ENCODE measurements at places on chromosomes 2 and 18. TPM values are rescaled to one million over a fixed set of nuclear protein-coding genes. Genes with fewer than 3 reads are reported as not detected.

MYO7B gene
- total RNA-seq, result under 0.01 TPM

GRCh38 chr2:52288596-52288995, 1256.7 kb upstream of the NRXN1 start:
- DNase-seq, result no peak

DNA sequence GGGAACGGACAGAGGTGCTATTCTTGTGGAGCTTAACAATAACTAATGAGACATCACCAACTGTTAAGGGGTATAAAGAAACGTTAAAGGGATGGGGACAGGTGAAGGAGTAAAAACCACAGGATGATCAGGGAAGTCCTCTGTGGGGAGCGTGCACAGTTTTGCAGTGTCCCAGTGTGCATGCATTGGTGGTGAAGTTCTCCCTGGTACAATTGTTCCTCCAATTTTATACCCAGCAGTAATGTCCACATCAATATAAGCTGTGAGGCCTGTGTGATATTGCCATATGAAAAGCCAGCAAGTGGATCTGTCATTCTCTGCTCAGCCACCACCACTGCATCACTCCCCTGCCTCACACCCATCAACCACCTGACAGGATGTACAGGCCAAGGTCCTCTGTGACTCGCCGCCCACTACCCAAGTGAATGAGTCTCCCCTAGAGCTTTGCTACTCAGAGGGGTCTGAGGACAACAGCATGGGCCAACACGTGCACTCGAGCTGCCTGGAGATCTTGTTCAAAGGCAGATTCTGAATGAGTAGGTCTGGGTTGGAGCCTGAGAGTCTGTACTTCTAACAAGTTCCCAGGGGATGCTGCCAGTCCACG, 4.6 kb downstream of the MLPH start:
- DNase-seq, result no peak

- no peak for DNase-seq
Measured at GRCh38 chr2:18123577-18123976, 245.1 kb downstream of the KCNS3 start.

- DNase-seq, result no peak
Measured at GRCh38 chr2:42248846-42249245, 79.7 kb downstream of the EML4 start.

DNA sequence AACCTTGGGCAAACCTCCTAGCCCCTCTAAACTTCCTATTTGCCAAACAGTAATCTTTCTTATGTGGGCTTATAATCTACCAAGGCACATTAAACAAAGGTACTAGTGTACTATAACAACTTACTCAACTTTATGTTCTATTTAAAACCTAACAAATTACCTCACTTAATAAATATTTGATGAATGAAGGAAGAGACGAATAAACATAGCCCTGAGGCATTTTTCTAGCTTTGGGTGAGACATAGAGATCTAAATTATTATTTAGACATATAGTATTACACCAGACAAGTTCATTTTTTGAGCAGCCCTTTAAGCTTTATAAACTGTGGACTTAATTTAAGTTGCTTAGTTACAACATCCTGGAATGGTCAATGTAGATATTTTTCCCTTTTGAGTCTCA, 104.6 kb downstream of the UNC80 start:
- no peak for DNase-seq

GRCh38 chr2:59935005-59935404, 618.4 kb downstream of the BCL11A start:
- DNase-seq, result no peak

KCNJ3 gene
- not detected for total RNA-seq

IL36B gene
- total RNA-seq, result not detected

RAB27B gene
- under 0.01 TPM for total RNA-seq

ERFE gene
- total RNA-seq, result under 0.01 TPM

GRCh38 chr2:159119652-159120257, 151.3 kb downstream of the TANC1 start:
- DNase-seq, result no peak

RGPD3 gene
- under 0.01 TPM for total RNA-seq

- DNase-seq, result no peak
Measured at GRCh38 chr2:140473851-140474250, 1657.0 kb downstream of the LRP1B start.

SPOPL gene
- total RNA-seq, result 9.2 TPM

GRCh38 chr2:203936535-203936934, at the start of gene ICOS:
Gene ICOS, plus strand, starts transcription at chr2:203936763. Its CDS starts 52 bp downstream, at chr2:203936815.
- DNase-seq, result no peak

SEPTIN10 gene
- total RNA-seq, result 63.9 TPM

DNA sequence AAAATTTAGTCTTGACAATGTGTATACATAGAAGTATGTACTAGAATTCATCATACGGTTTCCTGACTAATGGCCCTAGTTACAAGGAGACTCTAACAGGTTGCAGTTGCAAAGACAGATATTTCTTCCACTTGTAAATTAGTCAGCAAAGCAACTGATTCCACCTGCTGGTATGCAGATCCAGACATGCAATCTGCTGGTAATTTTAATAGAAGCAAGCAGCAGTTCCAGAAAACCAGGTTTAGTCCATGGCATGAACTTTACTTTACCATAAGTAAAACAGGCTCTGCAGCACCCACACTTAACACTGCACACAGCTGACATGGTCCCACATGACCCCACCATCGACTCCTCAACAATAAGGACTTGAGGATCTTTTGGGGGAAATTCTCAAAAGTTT, 110.9 kb upstream of the SP3 start:
- DNase-seq, result no peak

- DNase-seq, result no peak
Measured at GRCh38 chr2:109435901-109436598, 177.7 kb downstream of the SEPTIN10 start.

DNA sequence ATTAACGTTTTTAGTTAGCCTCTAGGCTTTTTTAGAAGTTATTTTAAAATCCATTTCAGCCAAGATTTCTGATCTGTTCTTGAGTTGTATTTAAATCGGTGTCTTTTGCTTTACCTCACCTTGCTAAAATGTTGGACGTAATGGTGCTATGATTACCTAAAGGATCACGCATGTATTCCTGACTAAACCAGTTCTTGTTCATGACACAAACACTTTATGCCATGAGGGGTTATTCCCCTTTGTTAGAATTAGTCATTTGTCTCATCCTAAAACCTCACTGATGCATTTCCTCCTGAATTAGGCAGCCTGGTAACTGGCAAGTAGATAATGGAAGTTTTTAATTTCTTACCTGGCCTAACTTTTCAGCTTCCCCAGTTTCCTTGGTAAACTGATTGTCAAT, 185.4 kb upstream of the TANK start:
- DNase-seq, result no peak

ACADL gene
- total RNA-seq, result not detected

GRCh38 chr2:26884486-26884885, 36.6 kb downstream of the DPYSL5 start:
- DNase-seq, result no peak

DNA sequence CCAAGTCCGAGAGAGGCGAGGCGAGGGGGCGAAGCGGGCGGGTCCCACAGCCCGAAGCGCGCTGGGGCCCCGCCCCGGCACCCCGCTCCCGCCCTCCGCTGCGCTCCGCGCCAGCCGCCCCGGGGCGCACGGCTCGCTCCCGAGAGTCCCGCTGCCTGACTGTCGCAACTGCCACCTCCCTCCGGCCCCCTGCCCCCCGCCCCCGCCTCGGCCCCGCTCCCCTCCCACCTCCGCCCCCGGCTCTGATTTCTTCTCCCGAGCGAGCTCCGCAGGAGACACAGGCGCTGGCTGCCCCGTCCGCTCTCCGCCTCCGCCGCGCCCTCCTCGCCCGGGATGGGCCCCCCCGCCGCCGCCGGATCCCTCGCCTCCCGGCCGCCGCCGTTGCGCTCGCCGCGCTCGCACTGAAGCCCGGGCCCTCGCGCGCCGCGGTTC, at the start of gene WNT6:
Gene WNT6 (plus strand): TSS at position 250 of the 432 bp plus-strand sequence. CDS start 233 bp downstream, outside the sequence.
- DNase-seq, result no peak

DNA sequence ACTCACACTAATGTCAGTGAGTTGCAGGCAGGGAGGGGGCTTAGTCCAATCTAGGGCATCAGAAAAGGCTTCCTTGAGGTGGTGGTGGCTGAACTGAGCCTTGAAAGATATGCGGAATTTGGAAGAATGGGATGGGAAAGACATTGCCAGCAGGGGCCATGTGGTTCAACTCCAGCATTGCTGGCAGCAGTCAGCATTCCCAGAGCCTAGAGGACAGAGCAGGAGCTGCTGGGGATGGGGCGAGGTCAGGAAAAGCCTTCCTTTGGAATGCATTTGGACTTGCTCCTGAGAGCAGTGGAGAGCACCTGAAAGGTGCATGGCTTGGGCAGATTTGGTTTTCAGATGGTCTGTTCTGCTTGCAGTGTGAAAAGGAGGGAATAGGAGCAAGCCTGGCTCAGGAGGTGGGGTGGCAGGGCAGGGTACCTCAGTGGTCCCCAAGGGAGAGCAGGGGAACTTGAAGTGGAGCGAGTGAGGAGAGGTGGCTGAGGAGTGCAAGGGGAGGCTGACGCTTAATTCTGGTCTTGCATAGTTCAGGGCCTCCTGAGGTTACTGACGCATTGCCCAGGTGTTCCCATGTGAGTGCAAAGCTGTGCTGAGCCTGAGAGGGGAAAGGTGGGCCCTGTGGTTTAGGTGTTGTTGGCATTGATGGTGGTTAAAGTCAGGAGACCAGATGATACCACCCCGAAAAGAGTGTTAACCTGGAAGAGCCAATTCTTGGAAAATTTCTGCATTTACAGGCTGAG, 112.1 kb upstream of the MGAT5 start:
- no peak for DNase-seq

TNFAIP6 gene
- 0.22 TPM for total RNA-seq

GRCh38 chr2:30145826-30146336, 926 bp upstream of the YPEL5 start:
- no peak for DNase-seq

KCNG3 gene
- total RNA-seq, result not detected

ANKRD62 gene
- not detected for total RNA-seq

GRCh38 chr2:149585166-149585885, 2.2 kb downstream of the MMADHC start:
- no peak for DNase-seq

DNA sequence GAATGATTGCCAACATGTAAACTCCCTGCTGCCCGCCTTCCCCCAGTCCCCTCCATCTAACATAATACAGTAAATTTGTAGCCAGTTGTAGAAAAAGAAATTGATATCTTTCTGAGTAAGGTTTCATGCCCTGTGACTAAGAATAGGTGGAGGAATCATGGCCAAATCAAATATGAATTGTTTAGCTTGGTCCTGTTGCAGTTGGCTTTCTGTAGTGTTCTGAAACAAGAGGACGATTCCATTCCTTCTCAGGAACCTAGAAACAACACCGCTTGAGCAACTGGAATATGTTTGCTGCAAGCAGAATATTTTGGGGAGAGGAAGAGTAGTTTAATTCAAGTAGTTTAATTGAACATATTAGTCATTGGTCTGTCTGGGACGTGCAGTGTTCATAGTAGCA, 7.0 kb upstream of the DRC1 start:
- no peak for DNase-seq

GRCh38 chr2:68371581-68371980, 6.5 kb downstream of the PLEK start:
- no peak for DNase-seq

DNA sequence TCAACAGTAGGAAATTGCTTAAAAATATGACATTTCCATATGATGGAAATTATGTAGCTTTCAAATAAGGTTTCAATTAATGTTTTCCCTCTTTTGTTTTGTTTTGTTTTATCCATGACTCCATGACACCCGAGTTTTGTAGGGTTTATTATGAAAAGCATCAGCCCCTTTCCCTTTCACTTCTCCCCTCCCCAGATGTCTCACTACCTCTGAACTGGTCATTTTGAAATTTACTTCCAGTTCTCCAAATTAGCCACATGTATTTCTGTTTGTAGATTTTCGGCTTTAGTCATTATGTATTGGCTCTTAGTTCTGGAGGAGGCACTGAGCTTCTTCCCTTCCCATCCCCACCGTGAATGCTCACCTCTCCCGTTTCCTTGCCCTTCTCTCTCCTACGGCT, 18.6 kb upstream of the VPS4B start:
- DNase-seq, result no peak

GRCh38 chr2:5592916-5593315, 99.3 kb upstream of the SOX11 start:
- DNase-seq, result no peak

SKOR2 gene
- total RNA-seq, result not detected

GRCh38 chr18:8264861-8265411, 344.3 kb upstream of the RAB12 start:
- DNase-seq, result no peak

CAPN14 gene
- under 0.01 TPM for total RNA-seq

DNA sequence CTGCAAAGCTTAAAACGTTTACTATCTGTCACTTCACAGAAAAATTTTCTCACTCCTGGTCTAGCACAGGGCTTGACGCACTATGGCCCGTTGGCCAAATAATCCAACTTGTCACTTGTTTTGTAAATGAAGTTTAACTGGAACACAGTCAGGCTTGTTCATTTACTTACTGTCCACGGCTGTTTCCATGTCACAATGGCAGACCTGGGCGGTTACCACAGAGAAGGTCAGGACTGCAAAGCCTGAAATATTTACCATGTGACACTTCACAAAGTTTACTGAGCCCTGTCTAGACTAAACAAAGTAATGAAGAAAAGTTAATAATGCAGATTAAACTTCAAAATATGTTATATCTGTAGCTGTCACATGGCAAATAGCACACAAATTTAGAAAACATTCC, 273.0 kb upstream of the GYPC start:
- DNase-seq, result no peak

GPBAR1 gene
- not detected for total RNA-seq

GRCh38 chr18:58194028-58194427, 150.0 kb downstream of the NEDD4L start:
- DNase-seq, result no peak
